ENCODE measurements at places on chromosomes 13 and 19.

GRCh38 chr19:728011-728410 lies 19.3 kb downstream of the PALM start:
- no peak for DNase-seq

GRCh38 chr13:112182846-112183531 lies 116.0 kb downstream of the SOX1 start:
- no peak for DNase-seq

DNA sequence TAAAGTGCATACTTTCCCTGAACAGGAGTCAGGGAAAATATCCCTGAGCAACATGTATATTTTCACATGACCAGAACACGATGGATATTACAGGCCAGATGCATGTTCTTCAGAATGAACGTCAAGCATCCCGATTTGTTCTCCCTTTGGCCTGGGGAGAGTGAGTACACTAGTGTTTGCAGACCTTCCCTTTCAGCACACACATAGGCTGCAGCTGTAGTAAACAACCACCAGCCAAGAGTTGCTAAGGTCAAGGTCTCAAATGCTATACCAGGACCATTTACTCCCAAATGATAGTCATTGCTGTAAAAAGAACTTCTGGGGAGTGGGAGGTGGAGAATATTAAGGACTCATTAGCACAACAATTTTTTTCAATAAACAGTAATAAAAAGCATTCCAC lies 3.0 kb downstream of the KLF12 start:
- DNase-seq, result no peak

DNA sequence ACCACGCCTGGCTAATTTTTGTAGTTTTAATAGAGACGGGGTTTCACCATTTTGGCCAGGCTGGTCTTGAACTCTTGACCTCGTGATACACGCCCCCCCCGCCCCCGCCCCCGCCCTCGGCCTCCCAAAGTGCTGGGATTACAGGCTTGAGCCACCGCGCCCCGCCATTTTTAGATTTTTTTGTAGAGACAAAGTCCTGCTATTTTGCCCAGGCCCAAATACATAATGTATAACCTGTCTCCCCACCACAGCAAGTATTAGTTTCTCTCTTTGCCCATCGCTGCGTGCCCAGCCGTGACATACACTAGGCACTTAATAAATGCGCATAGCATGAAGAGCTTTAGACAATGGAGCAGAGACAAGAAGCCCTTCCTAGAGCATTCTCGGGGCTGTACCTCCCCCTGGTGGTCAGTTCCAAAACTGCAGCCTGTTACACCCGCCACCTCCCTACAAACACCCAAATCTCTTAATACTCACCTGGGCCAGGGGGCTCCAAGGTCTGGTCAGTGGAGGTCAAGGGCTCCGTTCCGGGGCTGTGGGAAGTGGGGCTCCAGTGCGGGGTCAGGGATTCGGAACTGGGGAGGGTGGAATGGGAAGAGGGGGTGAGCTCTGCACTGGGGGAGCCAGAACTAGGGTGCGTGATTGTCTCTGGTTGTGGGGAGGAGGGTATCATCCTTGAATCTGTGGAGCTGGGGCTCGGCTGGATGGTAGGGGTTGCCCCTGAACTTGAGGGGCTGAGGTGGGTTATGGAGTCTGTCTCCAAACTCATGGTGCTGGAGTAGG lies 22.5 kb downstream of the IQCN start:
- DNase-seq, result peak; percentile 77

DNA sequence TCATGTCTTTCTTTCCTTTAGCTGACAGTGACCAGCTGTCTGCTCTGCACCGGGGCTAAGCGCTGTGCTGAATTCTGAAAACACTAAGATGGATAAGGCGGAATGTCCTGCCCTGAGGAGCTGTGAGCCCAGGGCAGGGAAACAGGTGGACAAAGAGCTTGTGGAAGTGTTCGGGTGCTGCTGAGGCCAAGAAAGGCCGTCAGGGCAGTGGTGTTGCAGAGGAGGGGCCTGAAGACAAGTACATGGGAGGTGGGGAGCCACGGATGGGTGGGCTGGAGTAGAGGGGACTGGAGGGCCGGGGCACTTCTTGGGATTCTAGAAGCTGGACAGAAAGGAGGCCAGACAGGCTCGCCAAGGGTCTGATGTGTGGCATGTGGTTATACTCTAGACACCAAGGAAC lies 66.2 kb upstream of the GPR183 start:
- DNase-seq, result no peak

GRCh38 chr19:405121-405965 lies 3.6 kb downstream of the C2CD4C start:
- no peak for DNase-seq

DNA sequence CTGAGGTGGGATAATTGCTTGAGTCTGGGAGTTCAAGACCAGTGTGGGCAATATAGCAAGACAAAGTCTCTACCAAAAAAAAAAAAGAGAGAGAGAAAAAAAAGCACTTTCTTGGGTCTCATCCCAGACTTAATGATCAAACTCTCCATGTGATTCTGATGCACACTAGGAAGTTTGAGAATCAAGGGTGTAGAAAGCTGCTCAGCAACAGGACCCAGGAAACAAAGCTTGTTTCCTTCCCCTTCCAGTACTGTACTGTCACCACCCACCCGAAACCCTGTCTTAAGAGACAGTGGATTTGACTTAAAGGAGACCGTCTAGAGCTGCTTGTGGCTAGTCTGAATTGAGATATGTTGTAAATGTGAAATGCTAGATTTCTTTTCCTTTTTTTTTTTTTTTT lies 5.8 kb downstream of the MISP3 start:
- DNase-seq, result no peak

DNA sequence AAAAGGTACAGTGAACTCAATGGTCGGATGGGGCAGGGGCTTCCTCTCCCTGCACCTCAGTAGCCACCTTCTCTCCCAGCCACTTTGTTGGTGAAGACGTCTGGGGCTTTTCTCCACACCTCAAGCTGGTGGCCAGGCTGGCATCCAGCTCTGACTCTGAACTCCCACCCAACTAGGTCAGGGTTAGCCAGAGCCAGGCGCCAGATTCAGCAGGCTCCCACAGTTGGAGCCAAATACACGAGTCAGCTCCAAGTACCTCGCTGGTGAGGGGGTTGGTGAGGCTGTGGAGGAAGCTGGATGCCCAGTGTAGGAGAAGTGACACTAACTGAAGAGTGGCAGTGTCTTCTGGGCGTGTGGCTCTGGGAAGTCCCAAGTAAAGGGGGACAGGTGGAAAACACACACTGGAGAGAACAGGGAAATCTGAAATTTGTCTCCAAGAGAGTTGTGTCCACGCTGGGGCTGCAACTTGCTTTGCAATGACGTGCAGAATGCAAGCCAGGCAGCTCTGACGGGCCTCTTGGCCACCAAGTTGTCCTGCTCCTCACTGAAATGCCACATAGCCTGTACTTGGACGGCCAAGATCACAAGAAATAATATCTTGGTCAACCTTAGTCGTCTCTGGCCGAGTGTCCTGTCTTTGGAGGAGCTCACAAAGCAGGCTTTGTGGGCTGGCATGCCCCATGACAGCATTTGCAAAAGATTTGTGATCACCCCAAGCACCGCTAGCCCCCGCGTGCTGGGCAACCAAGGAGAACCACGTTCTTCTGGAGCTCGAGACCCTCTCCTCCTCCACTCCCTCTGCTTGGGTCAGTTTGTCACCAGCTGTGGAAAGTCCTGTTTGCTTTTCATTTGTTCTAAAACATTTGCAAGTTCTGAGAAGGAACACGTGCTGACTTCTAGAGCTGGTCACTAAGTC lies 18.1 kb downstream of the SLC7A1 start:
- no peak for DNase-seq

- DNase-seq, result no peak
Observed at GRCh38 chr13:66528180-66528579, 702.0 kb downstream of the PCDH9 start.

DNA sequence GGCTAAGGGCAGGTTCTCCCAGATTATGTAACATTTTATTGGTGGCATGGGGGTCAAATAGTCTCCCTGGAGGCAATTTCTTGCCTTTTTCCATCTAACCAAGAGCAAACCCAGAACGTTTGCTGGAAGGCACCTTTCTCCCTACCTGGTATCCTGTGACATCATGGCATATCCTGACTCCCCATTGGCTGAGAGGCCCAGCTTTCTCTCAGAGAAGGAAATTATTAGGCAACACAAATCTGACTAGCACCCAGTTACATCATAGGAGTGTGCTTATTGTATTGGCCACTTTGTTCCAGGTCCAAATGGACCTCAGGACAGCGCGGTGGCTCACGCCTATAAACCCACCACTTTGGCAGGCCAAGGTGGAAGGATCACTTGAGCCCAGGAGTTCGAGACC lies 13.0 kb downstream of the NTN5 start:
- DNase-seq, result no peak

GRCh38 chr13:59464926-59465325 lies 698.8 kb downstream of the DIAPH3 start:
- no peak for DNase-seq

GRCh38 chr13:111046590-111047141 lies 68.4 kb upstream of the ARHGEF7 start:
- no peak for DNase-seq

GRCh38 chr13:35887115-35887666 lies 244.0 kb downstream of the DCLK1 start:
- DNase-seq, result no peak

DNA sequence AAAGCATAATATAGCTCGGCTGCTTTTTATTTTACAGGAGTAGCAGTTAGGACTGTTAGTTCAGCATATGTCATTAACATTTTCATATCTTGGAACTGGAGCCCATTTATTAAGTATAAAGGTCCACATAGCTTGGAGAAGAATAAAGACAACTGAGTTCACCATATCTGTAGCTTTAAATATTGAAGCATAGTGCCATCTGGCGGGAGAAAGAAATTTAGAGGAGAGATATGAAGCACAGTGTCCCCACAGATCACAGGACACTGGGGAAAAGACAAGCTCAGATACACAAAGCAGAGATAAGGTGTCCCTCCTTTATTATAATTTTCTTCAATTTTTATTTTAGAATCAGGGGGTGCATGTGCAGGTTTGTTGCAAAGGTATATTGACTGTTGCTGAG lies 104.7 kb upstream of the FREM2 start:
- peak; percentile 48 for DNase-seq

DNA sequence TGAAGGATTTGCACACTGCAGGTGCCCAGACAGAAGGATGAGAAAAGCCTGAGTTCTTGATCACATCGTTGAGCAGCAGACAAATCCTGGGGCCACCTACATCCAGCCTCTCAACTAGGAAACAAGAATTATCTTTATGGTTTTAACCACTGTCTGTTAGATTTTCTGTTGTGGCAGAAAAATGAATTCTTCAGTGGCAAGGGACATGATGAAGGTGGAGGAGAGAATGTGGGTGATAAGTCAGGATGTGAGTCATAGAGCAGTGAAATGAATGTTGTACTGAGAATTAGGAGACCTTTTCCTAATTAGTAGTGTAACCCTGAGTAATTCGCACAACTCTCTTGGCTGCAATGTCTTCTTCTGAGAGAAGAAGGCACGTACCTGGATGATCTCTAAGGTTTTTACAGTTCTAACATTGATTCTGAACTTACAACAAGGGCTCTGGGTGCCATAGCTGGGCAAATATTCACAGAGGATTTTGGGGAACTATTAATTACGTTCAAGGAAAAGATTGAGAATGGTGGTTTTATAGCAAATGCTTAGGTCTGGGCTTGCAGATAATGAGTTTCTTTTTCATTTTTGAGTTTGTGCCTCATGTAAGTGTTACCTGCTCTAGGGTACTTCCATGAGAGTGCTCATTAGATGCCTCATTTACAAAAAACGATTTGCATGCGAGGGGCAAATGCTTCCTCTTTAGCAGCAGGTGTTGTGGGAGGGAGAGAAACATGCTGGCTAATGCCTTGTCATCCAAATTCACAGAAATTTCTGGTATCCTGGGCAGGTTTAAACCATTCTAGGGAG lies 111.0 kb upstream of the KL start:
- DNase-seq, result peak; percentile 8

DNA sequence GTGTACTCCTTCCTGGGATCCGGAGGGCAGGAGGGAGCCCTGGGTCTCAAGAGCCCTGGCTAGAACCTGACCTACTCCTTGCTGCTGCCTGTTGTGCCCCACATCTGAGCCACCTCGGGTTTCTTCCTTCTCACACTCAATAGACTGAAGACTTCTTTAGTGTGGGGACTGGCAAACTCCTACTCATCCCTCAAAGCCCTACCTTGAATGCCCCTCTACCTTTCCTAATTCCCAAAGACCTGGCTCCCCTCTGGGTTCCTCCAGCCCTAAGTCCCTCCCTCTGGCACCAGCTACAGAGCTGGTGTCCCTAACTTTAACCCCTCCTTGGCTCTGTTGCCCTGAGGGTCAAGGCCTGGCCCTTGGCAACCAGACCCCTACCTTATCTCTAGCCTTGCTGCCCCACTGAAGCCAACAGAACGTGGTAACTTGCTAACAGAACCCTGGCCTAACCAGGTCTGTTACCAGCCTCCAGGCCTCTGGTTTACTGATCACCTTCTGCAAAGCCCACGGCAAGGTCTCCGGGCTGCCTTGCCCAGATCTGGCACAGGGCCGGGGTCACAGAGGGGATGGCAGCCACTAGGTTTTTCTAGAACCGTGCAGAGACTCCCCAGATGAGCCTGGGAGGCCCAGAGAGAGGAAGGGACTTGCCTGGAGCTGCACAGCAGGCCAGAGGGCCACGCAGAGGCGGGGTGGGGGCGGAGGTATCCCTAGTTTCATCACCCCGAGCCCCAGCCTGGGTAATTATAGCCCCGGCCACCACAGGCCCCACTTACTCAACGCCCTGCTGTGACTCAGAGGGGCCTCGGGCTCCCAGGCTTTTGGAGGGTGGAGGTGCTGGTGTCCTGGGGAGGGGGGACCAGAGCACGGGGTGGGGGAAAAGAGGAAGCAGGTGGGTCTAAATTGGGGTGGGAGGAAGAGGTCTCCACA lies 15.3 kb downstream of the ZBTB7A start:
- DNase-seq, result no peak

DNA sequence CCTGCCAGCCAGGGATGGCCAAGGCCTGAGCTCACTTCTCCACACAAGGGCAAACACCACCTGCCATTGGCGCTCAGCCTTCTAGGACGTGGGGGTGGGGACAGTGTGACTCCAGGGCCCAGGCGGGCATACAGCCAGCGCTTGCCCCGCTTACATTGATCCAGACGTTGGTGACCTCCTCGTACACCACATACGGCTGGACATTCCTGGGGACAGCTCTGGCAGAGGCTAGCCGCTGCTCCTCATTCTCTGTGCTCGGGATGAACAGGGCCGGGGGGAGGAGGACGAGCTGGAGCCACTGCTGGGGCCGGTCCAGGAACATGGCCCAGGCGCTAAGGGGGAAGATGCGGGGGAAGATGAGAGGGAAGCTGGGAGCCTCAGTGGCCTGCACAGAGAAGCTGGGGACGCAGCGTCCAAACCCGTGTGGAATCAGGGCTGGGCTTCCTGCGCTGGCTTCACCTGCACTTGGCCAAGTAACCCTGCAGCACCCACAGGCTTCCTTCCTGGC lies 25.1 kb upstream of the MYDGF start:
- no peak for DNase-seq

- DNase-seq, result no peak
Observed at GRCh38 chr13:66673401-66673800, 556.7 kb downstream of the PCDH9 start.

DNA sequence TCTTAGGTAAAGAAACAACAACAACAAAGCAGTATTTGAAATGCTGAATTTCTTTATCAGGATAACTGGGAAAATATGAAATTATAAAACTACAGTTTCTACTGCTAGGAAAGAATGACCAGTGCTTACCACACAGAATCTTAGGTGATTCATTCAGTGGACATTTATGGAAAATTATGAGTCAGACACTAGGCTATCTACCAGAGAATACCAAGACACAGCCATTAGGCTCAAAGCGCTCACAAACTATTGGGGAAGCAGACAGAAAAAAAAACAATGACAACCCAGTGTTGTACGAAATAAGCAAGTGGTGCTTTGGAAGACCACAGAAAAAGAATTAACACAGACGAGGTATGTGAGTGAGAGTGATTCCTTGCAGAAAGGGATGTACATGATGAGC lies 1019.5 kb downstream of the PCDH9 start:
- peak; percentile 72 for DNase-seq

Data from COLO829 (cell line).